ENCODE measurements at places on chromosomes 2 and 18. TPM values are rescaled to one million over a fixed set of nuclear protein-coding genes. Genes with fewer than 3 reads are reported as not detected.

DNA sequence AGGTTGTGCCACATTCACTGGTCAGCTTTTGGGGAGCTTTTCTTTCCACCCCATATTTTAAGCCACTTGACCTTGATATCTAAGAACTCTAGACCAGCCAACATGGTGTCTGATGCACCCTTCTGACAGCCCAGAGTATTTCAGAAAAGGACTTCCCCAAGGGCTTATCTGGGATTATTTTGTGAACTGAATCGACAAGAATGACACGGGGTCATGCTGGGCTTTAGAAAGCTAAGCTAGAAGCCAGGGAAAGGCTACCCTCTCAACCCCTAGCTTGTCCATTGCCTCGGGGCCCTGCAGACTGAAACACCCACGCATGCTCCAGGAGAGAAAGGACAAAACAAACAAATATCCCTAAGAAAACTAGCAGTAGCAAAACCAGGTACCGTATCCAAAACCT is 16.0 kb downstream of the SLC4A5 start:
- no peak for DNase-seq

DNA sequence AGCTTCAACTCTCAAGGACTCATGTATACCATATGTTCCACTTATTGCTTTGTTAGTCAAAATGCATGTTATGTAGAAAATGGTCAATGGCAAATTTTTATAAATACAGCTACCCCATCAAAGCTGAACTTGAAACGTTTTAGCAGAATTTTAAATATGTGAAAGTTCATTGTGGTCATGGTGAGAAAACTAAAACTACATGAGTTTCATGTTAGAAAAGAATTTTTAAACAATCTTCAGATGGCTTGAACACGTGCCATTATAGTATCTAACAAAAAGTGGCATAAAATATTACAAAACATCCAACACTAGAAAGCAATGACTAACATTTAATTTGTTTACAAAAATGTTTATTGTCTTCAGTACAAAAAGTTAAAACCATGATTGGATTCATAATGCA is 246.0 kb upstream of the KCNJ3 start:
- DNase-seq: no peak

DNA sequence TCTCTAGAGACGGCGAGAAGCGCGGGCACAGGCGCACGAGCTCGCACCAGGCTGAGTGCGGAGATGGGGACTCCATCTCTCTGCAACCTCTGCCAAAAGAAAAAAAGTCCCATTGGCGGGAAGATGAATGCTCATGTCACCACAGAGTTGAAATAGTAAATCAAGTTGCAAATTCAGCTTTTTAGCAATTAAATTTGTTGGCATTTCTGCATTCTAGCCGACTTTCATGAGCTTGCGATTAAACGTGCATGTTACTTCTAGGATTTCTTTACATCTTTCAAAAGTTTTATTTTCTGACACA is 588 bp downstream of the CHAC2 start:
- DNase-seq: no peak

NYAP2 gene
- 0.09 TPM for total RNA-seq

MYO3B gene
- 0.39 TPM for total RNA-seq

SFTPB gene
- total RNA-seq: not detected

SLC16A14 gene
- 3.4 TPM for total RNA-seq

TEKT4 gene
- not detected for total RNA-seq

ONECUT2 gene
- 0.87 TPM for total RNA-seq
